ENCODE measurements at places on chromosomes 16 and 17.

- DNase-seq: no peak
Observed at GRCh38 chr17:50222922-50223321, 21.5 kb upstream of the COL1A1 start.

- DNase-seq: no peak
Observed at GRCh38 chr16:87524407-87524806, 31.6 kb upstream of the ZCCHC14 start.

GRCh38 chr17:16342979-16343378 lies 10.3 kb downstream of the CENPV start:
- DNase-seq: no peak

DNA sequence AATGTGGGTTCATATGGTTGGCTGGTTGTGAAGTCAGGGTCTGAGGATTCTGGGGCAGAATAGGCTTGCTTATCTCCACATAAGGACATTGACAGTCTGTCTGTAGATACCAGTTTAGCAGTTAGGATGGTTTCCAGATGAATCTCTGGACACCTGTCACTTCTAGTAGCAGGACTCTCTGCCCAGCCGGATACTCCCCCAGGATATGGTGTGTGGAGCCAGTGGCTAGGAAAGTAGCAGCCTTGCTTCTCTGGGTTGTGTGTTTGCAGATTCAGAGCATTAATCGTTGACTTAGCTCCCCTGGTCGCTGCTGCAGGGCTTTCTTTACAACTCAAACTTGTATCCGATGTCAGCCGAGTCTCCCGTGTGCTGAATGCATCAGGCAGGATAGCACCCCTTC lies 45.2 kb downstream of the CLEC16A start:
- DNase-seq: no peak

GRCh38 chr17:63247706-63248105 lies 198.4 kb downstream of the CYB561 start:
- DNase-seq: no peak

DNA sequence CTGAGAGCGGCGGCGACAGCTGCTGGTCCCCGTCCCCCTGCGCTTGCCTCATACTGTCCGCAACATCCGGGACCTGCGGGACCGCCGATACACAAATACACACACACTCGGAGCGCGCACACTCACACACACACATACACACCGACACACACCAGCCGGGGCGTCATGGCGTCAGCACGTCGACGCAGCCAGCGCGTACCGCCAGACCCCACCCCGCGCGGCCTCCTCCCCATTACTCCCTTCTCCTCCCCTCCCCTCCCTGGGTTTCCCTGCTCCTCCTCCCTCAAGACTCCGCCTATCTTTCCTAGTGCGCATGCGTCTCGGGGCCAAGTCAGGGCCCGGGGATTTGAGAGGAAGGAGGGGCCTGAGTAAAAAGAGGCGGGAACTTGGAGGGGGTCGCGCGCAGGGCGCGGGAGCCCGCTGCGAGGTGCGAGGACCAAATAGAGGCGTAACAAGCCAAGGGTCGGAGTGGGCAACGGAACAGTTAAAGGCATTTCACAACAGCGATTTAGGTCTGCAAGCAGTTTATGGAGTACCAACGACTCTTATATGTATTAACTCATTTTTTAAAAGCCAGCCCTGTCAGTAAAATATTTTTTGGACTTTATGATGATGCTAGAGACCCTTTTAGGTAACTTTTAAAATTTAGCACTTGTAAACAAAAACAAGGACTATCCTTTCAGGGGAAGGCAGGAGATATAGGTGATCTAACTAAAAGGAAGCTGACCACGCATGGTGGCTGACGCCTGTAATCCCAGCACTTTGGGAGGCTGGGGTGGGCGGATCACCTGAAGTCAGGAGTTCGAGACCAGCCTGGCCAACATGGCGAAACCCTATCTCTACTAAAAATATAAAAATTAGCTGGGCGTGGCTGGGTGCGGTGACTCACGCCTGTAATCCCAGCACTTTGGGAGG lies at the start of gene SPOP:
SPOP (minus strand) TSS at position 165 of the 915 bp plus-strand sequence. CDS start 55,287 bp downstream, outside the sequence.
- DNase-seq: peak; percentile 99

DNA sequence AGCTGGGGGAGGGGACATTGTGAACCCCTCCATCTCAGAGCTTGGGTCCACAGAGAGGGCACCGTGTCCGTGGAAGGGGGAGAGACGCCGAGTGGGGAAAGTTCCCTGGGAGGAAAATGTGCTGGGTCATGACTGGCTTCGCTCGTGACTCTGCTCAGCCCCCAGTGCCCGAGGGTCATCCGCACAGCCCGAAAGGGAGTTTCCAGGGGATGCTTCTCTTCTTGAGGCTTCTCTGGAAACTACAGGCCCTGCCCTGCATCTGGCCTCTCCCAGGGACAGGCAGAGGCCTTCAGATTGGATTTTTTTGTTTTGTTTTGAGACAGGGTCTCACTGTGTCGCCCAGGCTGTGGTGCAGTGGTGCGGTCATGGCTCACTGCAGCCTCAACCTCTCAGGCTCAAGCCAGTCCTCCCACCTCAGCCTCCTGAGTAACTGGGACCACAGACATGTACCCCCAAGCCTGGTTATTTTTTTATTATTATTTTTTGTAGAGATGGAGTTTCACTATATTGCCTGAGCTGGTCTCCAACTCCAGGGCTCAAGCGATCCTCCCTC lies 9.8 kb upstream of the GSE1 start:
- no peak for DNase-seq

- DNase-seq: no peak
Observed at GRCh38 chr16:55487048-55487803, 8.2 kb downstream of the MMP2 start.

- no peak for DNase-seq
Observed at GRCh38 chr17:77295241-77295853, 154.6 kb downstream of the SEC14L1 start.

GRCh38 chr16:53784291-53784690 lies 80.3 kb downstream of the FTO start:
- no peak for DNase-seq

DNA sequence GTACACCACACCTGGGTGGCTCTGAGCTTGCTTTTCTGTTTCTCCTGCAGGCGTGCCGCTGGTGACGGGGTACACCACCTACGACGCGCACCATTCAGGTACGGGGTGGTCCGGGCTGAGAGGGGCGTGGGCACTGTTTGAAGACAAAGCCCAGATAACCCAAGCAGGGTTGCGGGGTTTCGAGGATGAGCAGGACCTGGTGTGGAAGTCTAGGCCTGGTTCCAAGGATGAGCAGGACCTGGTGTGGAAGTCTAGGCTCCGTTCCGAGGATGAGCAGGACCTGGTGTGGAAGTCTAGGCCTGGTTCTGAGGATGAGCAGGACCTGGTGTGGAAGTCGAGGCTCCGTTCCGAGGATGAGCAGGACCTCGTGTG lies 15.4 kb downstream of the IRF8 start:
- DNase-seq: no peak

DNA sequence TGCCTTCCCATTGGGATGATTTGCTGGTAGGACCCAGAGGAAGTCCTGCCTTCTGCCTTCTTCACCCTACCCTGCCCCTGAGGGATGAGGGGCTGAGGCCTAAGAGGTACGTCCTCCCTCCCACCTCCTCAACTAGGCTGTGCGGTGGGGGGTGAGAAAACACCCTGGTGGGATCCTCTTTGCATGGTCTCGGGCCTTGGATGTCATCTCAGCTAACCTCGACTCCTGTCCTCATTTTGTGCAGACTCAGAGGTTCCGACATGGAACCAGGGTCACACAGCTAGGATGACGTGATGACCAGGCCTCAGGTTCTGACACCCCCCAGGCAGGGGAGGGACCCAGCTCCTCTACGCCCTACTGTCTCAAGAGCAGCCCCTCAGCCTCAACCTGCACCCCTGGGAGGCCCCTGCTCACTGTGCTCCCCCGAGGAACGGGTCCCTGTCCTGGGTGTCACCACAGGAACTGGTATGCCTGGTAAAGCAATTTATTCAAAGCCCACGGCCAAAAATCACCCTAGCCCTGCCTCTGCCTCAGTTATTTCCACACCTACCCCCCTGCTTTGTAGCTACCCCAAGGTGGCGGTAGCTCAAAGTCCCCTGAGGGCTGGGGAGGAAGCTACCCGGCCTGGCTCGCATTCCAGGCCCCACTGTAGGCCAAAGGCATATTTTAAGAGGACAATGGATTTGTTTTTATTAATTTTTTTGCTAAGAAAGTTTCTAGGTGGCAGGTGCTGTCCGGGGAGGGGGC lies 17.5 kb downstream of the UNC13D start:
- no peak for DNase-seq

DNA sequence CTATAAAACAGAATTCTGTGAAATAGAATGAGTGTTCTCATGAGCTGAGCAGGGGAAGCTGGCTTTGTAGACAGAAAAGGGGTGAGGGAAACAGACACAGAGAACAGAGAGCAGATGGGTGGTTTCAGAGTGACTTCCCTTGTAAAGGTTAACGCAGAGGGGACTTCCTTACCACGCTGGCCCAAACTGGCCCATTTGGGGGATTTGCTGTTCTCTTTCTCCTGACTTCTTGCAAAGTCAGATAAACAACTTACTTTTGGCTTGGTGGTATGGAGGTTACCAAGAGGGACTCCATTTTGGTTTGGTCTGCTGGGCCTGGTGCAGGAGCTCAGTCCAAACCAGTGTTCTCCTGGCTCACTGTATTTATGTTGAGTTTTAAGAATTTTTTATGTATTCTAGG lies 48.4 kb downstream of the SEC14L1 start:
- no peak for DNase-seq

DNA sequence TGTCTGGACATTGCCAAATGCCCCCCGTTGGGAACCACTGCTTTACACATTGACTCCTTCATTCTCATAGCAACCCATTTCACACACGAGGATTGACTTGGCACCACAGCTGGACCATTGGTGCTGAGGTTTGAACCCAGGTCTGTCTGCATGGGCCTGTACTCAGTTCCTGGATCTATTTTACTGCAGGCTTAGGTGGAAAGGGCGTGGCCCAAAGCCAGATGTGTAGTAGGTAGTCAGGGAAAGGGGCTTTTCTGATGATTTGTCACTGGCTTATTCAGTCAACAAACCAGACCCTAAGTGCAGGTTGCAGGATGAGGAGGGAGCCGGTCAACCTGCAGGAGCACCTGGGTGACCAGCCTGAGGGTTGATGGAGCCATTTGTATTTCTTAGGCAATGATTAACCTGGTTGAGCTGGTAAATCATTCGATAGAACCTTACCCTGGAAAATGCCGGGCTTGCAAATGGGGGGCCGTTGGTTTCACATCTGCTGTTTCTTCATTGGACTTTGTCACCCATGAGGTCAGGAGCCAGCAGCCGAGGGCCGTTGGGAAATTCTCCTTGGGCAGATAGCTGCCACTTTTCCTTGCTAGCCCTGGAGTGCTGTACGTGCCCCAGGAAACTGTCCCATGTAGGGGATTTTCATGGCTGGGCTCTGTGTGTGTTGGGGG lies 104.4 kb downstream of the CMIP start:
- DNase-seq: no peak

- DNase-seq: no peak
Observed at GRCh38 chr16:86389566-86390328, 120.6 kb upstream of the FOXF1 start.

DNA sequence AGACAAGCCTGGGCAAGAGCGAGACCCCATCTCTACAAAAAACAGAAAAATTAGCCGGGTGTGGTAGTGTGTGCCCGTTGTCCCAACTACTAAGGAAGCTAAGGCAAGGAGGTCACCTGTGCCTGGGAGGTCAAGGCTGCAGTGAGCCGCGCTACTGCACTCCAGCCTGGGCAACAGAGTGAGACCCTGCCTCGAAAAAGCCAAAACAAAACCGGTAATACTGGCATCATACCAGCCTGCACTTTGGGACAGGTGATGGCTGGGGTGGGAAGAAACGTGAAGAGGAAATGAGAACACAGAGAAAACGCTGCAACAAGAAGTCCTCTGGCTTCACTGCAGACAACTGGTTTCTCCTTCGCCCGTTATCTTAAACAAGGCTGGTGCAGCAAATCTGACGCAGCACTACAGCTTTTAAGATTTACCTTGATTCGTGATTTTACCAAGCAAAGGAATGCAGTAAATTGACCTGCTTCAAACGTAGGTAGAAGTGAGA lies 725 bp upstream of the CASC3 start:
- no peak for DNase-seq

All from esophagus squamous epithelium (tissue), 5 donors.